CD14-positive monocyte (primary cell): ENCODE measurements at places on chromosomes 1 and 21. TPM values are rescaled to one million over a fixed set of nuclear protein-coding genes. Genes with fewer than 3 reads are reported as not detected.

- no peak overlapping the region for H3K27ac ChIP-seq
- H3K36me3 ChIP-seq, result no peaks in the 10 kb centered on the region
- H3K4me1 ChIP-seq, result no peaks in the 10 kb centered on the region
- no peaks in the 10 kb centered on the region for H3K27me3 ChIP-seq
Measured at GRCh38 chr21:40681164-40681859, 165.6 kb downstream of the DSCAM start.

DNA sequence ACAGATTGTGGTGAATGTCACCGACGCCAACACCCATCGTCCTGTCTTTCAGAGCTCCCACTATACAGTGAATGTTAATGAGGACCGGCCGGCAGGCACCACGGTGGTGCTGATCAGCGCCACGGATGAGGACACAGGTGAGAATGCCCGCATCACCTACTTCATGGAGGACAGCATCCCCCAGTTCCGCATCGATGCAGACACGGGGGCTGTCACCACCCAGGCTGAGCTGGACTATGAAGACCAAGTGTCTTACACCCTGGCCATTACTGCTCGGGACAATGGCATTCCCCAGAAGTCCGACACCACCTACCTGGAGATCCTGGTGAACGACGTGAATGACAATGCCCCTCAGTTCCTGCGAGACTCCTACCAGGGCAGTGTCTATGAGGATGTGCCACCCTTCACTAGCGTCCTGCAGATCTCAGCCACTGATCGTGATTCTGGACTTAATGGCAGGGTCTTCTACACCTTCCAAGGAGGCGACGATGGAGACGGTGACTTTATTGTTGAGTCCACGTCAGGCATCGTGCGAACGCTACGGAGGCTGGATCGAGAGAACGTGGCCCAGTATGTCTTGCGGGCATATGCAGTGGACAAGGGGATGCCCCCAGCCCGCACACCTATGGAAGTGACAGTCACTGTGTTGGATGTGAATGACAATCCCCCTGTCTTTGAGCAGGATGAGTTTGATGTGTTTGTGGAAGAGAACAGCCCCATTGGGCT lies 3.0 kb downstream of the CELSR2 start:
- H3K4me1 ChIP-seq, result peaks cover 13% of the 10 kb centered on the region
- no peaks in the 10 kb centered on the region for H3K36me3 ChIP-seq
- no peak overlapping the region for H3K27ac ChIP-seq

GRCh38 chr1:225426395-225427234 lies 1.2 kb downstream of the LBR start:
- no peak for DNase-seq
- H3K27me3 ChIP-seq, result no peaks in the 10 kb centered on the region
- H3K4me3 ChIP-seq, result peak overlapping the region; percentile 61
- H3K36me3 ChIP-seq, result no peaks in the 10 kb centered on the region
- peaks cover 58% of the 10 kb centered on the region for H3K4me1 ChIP-seq

DNA sequence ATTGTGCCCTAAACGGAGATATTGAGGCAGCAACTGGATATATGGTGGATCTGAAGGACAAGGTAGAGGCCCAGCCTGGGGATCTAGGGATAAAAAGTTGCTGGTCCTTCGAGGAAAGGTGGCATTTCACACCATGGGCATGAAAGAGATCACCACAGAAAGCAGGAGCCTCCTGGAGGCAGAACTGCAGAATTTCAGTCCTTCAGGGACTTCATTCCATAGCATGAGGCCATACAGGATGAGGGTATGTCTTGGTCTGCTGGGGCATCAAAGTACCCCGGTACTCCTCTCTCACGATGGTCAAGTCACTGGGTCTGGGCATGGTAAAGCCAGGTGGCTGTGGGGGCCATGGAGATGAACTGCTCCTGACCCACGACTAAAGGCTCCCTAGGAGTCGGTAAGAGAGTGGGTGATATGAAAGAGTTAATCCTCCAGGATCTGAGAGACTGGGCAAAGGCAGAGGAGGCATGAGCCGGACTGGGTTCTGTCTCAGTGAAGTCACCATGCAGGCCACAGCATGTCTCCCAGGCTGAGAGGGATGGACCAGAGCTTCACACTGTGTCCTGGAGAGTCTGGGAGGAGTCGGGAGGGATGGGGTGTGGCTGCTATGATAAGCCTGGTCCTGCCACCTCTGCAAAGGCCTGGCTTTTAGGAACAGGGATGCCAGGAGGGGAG lies 5.8 kb upstream of the SPRR5 start:
- H3K4me3 ChIP-seq, result no peak overlapping the region
- H3K27me3 ChIP-seq, result no peaks in the 10 kb centered on the region
- DNase-seq, result no peak
- no peaks in the 10 kb centered on the region for H3K36me3 ChIP-seq
- H3K4me1 ChIP-seq, result no peaks in the 10 kb centered on the region

The TTC39A gene
- polyA plus RNA-seq, result not detected

The LYPD8 gene
- 0.17 TPM in 1 of 2 replicates, not detected in the other for polyA plus RNA-seq

The LRRC39 gene
- polyA plus RNA-seq, result 0.43 and 1.6 TPM in 2 replicates

- no peak overlapping the region for H3K27ac ChIP-seq
- DNase-seq, result no peak
- no peaks in the 10 kb centered on the region for H3K36me3 ChIP-seq
- H3K4me1 ChIP-seq, result no peaks in the 10 kb centered on the region
Measured at GRCh38 chr1:12556957-12557935, 60.8 kb downstream of the DHRS3 start.

- peak within 1 kb of the TSS; percentile 69 for H3K27ac ChIP-seq
- H3K27me3 ChIP-seq, result no peaks in the 10 kb centered on the region
- H3K4me3 ChIP-seq, result peak within 1 kb of the TSS; percentile 47
- H3K36me3 ChIP-seq, result no peaks in the 10 kb centered on the region
Measured at GRCh38 chr1:229342656-229343569, at the start of gene CCSAP. CCSAP (minus strand) TSS chr1:229343047; CDS start chr1:229342465, 582 bp downstream.

The C1orf87 gene
- not detected for polyA plus RNA-seq

DNA sequence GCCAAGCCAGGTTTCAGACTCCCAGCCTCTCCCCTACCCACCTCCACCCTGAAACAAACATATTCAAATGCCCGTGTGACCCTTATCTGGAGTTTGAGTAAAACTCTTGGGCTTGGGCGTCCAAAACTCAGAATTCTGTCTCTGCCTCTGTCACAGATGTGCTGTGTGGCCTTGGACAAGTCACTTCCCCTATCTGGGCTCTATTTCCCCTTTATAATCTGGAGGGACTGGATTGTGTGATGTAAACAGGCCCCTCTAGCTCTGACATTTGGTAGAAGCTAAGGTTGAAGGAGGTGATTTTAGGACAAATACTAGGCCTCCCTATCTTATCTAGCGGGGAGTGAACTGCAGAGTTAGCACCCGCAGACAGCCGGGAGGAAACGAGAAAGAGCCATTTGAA lies 67.5 kb downstream of the IGSF21 start:
- H3K27ac ChIP-seq, result no peak overlapping the region
- peak; percentile 10 for DNase-seq
- H3K27me3 ChIP-seq, result peaks cover 2% of the 10 kb centered on the region
- no peak overlapping the region for H3K4me3 ChIP-seq

The HHIPL2 gene
- 0.08 and 0.15 TPM in 2 replicates for polyA plus RNA-seq

The LPAR3 gene
- not detected for polyA plus RNA-seq

DNA sequence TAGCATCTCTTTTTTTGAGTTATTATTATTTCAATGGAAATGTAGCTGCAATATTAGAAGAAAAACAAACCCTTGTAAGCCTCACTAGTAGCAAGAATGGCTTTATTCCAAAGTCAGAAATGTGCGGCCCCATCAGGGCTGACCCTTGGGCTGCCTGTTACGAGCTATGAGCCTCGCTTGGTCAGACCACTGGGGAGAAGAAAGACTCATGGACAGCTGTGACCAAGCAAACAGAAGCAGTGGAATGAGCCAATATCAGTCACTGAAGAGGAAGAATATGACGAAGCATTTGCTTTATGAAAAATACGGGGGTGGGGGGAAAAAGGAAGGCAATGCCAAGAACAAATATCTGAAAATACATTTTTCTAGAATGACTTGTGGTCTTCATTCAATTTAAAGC lies 504.5 kb downstream of the LMO4 start:
- H3K4me3 ChIP-seq, result no peak overlapping the region
- H3K27ac ChIP-seq, result no peak overlapping the region
- peak; percentile 12 for DNase-seq
- H3K27me3 ChIP-seq, result no peaks in the 10 kb centered on the region
- H3K36me3 ChIP-seq, result no peaks in the 10 kb centered on the region

DNA sequence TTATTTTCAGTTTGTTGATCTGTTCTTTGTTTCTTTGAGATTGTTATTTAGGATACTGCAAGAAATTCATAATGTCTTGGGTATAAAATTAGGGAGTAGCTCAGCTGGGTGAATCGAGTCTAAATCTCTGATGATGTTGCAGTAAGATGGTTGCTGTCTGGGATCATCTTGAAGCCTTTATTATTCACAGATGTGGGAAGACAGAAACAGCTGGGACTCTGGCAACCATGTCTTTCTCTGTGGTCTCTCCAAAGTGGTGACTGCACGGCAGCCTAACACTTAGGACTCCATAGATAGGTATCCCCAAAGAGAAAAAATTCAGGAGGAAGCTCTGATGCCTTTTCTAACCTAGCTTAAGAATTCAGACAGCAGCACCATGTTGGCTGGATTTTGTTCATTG lies 52.7 kb downstream of the RAP1A start:
- no peak overlapping the region for H3K4me3 ChIP-seq
- no peak overlapping the region for H3K27ac ChIP-seq
- H3K4me1 ChIP-seq, result no peaks in the 10 kb centered on the region
- no peaks in the 10 kb centered on the region for H3K27me3 ChIP-seq

- no peaks in the 10 kb centered on the region for H3K36me3 ChIP-seq
- no peak overlapping the region for H3K27ac ChIP-seq
- DNase-seq, result no peak
Measured at GRCh38 chr1:60989749-60990713, 92.3 kb upstream of the NFIA start.

DNA sequence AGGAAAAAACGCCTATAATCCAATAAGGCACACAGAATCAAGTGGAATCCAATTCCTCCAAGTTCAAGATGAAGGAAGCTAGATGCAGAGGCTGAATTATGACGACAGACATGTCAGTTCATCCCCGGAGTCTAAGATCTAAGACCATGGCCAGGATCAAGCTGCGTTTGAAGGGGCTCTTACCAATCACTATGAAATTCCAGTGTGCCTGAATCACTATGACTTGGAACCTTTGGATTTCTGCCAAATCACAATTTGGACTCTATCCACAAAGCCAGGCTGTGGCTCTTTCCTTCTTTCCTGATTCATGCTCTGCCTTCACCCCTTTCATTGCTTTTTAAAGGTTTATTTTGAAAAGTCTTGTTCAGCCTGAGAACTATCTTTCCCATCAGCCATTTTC lies 17.1 kb downstream of the OLIG2 start:
- H3K36me3 ChIP-seq, result no peaks in the 10 kb centered on the region
- H3K4me1 ChIP-seq, result peaks cover 3% of the 10 kb centered on the region
- no peaks in the 10 kb centered on the region for H3K27me3 ChIP-seq
- no peak overlapping the region for H3K4me3 ChIP-seq
- H3K27ac ChIP-seq, result no peak overlapping the region
- no peak for DNase-seq

GRCh38 chr21:31728952-31729351 lies 3.0 kb downstream of the SCAF4 start:
- H3K27me3 ChIP-seq, result no peaks in the 10 kb centered on the region
- peaks cover 41% of the 10 kb centered on the region for H3K4me1 ChIP-seq
- H3K36me3 ChIP-seq, result no peaks in the 10 kb centered on the region
- H3K4me3 ChIP-seq, result no peak overlapping the region

The CA6 gene
- not detected for polyA plus RNA-seq

The NR1I3 gene
- polyA plus RNA-seq, result not detected in 2 replicates

The RNF220 gene
- polyA plus RNA-seq, result 49.4 TPM

The OR2AK2 gene
- not detected in 2 replicates for polyA plus RNA-seq

The ZSWIM5 gene
- polyA plus RNA-seq, result not detected

GRCh38 chr1:69401879-69402278 lies 165.8 kb upstream of the LRRC7 start:
- no peak overlapping the region for H3K4me3 ChIP-seq
- H3K4me1 ChIP-seq, result no peaks in the 10 kb centered on the region
- H3K36me3 ChIP-seq, result no peaks in the 10 kb centered on the region
- no peak for DNase-seq
- no peak overlapping the region for H3K27ac ChIP-seq

- no peak overlapping the region for H3K4me3 ChIP-seq
- H3K4me1 ChIP-seq, result peaks cover 10% of the 10 kb centered on the region
- peak; percentile 35 for DNase-seq
- H3K36me3 ChIP-seq, result no peaks in the 10 kb centered on the region
- H3K27me3 ChIP-seq, result no peaks in the 10 kb centered on the region
- no peak overlapping the region for H3K27ac ChIP-seq
Measured at GRCh38 chr1:231091831-231092301, 51.8 kb upstream of the FAM89A start.

The TRIM33 gene
- polyA plus RNA-seq, result 16.5 TPM

- DNase-seq, result no peak
- H3K4me3 ChIP-seq, result no peak overlapping the region
- no peak overlapping the region for H3K27ac ChIP-seq
- H3K36me3 ChIP-seq, result no peaks in the 10 kb centered on the region
- no peaks in the 10 kb centered on the region for H3K27me3 ChIP-seq
Measured at GRCh38 chr1:115454837-115455511, 116.9 kb upstream of the NGF start.

The MANEAL gene
- polyA plus RNA-seq, result not detected

GRCh38 chr1:197801111-197801482 lies 25.8 kb upstream of the DENND1B start:
- DNase-seq, result no peak
- H3K4me1 ChIP-seq, result no peaks in the 10 kb centered on the region
- no peak overlapping the region for H3K27ac ChIP-seq
- no peaks in the 10 kb centered on the region for H3K27me3 ChIP-seq

DNA sequence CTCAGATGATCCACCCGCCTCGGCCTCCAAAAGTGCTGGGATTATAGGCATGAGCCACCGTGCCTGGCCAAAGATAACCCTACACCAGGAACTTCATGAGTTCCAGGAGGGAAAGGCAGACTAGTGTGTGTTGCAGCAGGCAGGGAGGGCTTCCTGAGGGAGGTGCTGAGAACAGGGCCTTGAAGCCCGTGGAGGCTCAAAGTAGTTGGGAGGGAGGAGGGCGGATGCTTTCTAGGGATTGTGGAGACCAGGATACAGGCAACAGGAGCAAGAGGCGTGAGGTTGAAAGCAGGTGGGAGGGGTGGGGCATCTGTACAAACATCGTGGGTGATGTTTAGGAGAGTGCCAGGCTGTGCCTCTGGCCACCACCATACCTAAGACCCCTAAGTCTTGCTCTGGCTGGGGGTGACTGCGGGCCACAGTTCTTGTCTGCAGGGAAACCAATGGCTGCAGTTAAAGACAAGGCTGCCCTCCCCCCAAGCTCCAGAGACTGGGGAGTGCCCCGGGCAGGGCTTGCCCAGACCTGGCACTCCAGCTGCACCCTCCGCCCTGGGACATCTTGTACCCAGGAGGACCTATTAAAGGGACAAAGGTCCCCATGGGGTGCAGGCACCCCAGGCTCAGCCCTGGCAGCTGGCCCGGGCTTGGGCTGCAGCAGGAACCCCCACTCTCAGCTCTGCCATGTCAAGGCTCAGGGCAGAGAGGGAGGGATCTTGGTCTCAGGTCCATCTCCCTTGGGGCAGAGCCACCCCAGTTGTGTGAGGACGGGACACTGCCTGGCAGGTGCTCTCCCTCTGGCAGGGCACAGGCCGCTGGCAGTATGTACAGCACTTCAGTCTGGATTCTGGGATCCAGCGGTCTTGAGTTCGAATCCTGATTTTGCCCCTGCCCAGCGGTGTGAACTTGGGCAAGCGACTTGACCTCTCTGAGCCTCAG lies 22.1 kb upstream of the CASZ1 start:
- no peaks in the 10 kb centered on the region for H3K36me3 ChIP-seq
- H3K27me3 ChIP-seq, result no peaks in the 10 kb centered on the region
- H3K4me1 ChIP-seq, result no peaks in the 10 kb centered on the region
- H3K4me3 ChIP-seq, result no peak overlapping the region
